ENCODE measurements at places on chromosomes 12 and 14.
A peak's percentile ranks its signal among the peaks of the same experiment; 100 is the strongest.

DNA sequence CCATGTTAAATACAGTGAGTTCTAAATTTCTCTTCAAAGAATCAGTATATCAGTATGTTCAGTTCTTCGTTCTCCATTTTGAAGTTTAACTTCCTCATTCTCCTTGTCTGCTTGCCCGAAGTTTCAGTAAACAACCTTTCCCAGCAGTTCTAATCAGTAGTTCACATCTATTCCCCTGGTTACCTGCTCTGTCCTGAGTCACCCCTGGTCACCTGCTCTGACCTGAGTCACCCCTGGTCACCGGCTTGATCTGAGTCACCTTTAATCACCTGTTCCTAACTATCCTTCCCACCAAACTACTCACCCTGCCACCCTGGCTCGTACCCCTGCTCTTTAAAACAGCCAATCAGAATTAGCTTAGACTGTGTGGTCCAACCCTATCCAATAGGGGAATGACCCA, 9.4 kb upstream of the OR10G3 start:
- no peak for DNase-seq

- DNase-seq = no peak
Observed at GRCh38 chr12:46523863-46524770, 151.5 kb upstream of the SLC38A2 start.

- peak; percentile 98 for DNase-seq
Observed at GRCh38 chr14:74712499-74713394, at the start of the genes AREL1 and FCF1. AREL1 (minus strand) TSS chr14:74713080; CDS start chr14:74685615, 27,465 bp downstream. FCF1 (plus strand) TSS chr14:74713144; CDS start chr14:74713198, 54 bp downstream.

DNA sequence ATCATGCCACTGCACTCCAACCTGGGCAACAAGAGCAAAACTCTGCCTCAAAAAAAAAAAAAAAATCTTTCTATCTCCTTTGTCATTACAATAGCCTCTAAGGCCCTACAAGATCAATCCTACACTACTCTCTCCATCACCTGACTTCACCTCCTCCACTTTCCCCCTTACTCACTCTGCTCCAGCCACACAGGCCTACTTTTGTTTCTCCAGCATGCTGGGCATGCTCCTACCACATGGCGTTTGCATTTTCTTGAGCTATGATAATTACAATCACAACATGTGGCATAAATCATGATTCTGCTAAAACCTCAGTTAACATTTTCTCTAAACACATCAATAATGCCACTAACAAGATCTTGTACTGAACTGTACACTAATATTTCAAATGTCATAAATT, 7.8 kb downstream of the PPP1R13B start:
- no peak for DNase-seq

GRCh38 chr12:76274420-76275083, 73.7 kb downstream of the BBS10 start:
- DNase-seq = no peak

DNA sequence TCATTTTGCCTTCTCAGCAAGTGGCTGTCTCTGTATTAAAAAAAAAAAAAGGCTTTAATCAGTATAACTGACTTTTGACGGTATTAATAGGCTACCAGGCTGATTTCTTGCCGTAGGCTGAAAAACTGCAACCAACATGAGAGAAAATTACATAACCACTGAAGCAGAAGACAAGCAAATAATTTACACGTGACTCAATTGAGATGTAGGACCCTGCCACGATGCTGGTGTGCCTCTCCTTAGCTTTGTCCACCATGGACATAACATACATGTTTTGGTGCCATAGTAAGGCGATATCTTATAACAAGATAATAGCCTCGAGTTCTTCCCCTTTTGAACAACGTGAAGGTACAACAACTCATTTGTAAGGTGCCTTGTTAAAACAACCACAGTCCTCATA, 88.7 kb upstream of the GRIP1 start:
- no peak for DNase-seq

DNA sequence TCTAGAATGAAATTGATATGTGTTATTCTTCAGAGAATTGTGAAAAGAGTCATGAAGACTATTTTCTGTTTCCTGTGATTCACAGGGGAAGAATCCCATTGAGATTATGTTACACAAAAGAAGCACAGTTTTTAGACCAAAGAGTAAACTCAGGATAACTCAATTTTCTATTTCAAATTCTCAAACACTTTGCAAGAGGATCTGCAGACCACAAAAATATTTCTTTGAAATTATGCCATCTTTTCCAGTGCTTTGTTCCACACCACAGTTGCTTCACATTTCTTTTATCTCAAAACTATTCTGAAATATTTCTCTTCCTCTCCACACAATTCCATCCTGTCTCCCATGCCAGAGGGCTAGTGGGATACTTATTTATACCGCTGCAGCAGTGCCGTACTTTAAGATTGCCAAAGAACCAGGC, 188.9 kb upstream of the FOXG1 start:
- no peak for DNase-seq

GRCh38 chr12:75447691-75448393, 32.7 kb upstream of the GLIPR1 start:
- no peak for DNase-seq

DNA sequence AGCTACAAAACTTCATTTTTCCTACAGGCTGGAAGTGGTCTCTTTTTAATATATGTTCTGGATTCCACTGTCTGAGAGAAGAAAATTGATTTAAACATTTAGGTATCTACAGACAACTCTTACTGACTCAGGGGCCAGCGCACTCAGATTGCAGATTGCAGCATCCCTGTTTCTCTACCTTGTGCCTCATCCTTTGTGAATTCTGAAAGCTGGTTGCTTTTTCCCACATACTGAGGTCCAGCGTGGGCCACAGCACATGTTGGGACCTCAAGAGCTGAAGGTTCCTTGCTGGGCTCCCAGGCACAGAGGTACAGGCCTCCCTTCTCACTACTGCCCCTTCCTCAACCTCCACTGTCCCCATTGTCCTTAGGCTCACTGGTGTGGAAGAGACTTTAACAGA, 101.7 kb upstream of the CCDC175 start:
- DNase-seq = no peak

GRCh38 chr14:30657606-30658163, 35.6 kb downstream of the SCFD1 start:
- DNase-seq = peak; percentile 60

DNA sequence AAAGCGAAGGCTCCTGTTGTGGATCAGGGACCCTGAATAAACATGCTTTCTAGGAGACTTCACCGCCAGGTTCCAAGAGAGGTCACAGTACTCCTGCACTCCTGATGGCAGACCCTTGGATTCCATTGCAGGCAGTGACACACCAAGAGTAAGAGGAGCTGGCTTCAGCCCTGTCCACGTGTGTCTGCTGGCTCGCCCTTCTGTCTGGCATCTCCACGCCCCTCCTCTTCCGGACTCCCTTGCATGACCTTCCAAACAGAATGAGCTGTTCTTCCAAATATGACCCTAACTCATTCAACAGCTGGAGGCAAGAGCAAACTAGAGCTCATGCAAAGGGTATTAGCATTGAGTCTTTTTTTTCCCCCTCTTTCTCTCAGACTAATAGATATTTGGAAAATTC, 233.0 kb upstream of the PLEKHG7 start:
- DNase-seq = no peak

DNA sequence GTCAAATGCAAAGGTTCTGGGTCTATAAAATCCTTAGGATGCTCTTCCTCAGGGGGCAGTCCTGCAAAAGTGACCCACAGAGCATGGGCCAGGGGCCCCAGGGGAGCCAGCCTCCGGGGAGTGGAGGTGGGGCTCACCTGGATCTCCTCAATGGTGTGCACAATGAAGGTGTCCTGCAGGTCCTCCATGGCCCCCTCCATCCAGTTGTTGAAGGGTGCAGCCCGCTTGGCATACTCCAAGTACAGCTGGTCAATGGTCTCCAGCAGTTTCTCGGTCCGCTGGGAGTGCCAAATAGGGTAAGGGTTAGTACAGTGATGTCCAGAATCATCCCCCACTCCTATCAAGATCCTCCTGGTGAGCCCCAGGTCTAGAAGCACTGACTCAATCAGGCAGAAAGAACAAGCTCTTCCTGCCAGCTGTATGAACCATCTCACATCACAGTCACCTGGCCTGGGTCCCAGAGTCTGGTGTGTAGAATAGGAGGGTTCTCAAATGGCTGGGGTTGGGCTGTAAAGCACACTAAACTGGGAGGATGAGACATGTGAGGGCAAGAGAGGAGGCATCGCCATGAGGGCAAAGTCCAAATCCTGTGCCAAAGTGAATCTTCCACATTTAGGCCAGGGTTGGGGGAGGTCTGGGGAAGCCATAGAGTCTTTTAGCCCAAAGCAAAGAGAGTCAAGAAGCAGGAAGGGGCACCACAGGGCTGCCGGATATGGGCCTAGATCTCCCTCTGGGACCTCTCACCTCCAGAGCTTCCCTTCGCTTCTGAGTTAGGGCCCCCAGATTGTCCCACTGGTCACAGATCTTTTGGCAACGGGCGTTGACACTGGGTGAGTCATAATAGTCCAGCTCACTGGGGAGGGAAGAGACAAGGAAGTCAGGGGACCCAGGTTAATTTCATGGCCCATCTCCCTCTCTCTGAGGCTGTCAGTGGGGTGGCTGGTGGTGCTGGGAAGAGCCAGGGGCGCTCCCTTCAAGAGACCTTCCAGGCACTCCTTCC, 91.5 kb upstream of the ZFP36L1 start:
- no peak for DNase-seq

GRCh38 chr14:74140374-74140850, 55.7 kb downstream of the LIN52 start:
- DNase-seq = peak; percentile 25

DNA sequence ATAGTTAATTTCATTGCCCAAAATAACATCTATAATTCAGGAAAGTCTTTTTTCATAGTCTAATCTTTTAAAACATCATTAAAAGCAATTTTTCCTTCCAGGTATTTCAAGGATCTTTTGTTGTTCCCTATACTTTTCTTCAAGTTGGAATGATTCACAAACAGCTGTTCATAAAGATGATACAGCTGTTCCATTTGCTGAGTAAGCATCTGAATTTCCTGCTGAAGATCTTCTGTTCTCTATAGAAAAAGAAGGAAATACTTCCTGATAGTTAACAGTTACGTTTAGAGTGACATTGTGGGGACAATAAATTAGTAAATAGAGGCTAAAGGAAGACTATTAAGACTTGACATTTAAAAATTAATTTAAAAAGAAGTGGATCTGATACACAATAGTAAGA, 30.3 kb upstream of the ESR2 start:
- DNase-seq = no peak

DNA sequence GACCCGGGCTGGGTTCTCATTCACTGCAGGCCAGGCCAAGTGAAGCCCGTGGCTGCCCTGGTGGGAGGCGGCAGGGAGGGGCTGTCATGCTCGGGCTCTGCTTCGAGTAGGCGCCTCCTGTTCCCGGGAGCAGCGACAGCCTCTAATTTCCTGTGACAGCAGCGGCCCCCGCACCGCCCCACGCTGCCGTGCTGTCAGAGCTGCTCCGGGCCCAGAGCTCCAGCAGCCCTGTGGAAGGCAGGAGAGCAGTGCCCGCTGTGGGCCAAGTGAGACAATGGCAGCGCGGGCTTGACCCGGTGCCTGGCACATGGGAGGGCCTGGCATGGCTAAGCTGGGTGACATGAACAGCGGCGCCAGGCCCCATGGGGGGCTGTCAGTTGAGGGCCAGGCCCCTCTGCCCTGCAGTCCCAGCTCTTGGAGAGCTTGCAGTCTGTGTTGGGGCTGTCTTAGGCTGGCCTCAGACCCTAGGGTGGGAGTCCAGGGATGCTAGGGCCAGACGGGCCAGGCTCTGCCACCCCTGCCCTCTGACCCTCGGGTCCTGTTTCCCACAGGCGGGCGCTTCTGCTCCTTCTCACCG, 5.1 kb downstream of the TRMT61A start:
- DNase-seq = no peak

GRCh38 chr14:60093606-60094005, 1.9 kb downstream of the PCNX4 start:
- peak; percentile 40 for DNase-seq

GRCh38 chr14:36672095-36672494, 10.4 kb downstream of the PAX9 start:
- no peak for DNase-seq

- no peak for DNase-seq
Observed at GRCh38 chr14:81246461-81247270, 25.9 kb upstream of the GTF2A1 start.

GRCh38 chr14:88825503-88825902, 1.1 kb downstream of the TTC8 start:
- DNase-seq = no peak

DNA sequence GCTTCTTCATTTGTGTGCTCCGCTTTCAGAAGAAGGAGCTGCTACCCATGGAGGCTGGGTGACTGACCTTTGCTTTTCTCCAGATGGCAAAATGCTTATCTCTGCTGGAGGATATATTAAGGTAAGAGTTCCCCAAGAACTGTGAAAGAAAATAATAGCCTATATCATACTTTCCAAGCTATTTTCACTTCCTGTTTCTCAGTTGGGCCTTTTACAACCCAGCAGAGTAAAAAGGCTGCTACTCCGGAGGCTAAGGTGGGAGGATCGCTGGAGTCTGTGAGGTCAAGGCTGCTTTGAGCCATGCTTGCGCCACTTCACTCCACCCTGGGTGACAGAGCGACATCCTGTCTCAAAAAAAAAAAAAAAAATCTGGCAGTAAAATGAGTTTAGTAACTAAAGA, 82.1 kb downstream of the APAF1 start:
- no peak for DNase-seq

DNA sequence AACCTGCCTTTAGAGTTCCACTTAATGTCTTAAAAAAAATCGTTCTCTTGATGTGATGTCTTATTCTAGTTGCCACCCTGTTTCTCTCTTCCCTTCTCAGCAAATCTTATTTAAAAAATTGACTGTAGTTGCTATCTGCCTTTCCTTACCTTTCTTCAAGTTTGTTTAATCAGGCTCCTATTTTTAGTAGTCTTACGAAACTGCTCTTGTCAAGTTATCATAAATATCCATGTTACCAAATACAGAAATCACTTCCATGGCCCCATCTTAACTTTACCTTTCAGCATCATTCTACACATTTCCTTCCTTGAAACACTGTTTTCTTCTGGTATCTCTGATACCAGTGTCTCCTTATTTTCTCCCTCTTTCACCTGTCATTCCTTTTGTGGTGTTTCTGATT, 227.3 kb downstream of the ERC1 start:
- DNase-seq = no peak

DNA sequence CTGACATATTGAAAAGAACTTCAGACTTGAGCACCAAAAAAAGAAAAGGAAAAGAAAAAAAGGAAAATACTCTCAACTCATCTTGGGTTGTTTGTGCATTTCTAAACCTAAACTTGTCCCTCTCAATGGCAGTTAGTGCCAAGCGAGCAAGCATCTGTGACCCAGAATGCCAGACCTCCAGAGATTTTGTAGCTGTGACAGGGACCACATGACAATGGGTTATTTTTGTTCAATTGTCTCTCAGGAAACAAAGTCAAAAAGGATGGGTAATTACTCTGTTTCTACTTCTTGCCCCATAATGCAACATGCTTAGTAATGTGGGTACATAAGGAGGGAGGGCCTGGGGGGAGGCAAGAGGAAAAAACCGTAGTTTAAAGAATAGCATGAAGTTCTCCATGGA, 285.7 kb upstream of the RTL1 start:
- DNase-seq = no peak

DNA sequence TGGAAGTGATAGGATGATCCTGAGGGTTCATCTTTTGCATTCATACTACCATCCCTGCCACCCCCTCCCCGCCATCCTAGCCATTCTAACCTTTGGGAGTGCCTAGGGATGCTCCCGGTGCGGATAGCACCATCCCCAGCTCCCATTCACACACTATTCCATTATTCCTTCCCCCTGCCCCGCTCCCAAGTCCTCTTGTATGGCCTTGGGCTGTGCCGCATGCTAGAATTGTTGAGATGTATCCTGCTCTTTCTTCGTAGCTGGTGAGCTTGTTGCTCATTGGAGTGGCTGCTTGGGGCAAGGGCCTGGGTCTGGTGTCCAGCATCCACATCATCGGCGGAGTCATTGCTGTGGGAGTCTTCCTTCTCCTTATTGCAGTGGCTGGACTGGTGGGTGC, 644 bp downstream of the TSPAN31 start:
- DNase-seq = peak; percentile 40

GRCh38 chr12:87511371-87511770, 517.8 kb downstream of the C12orf50 start:
- DNase-seq = no peak
